ENCODE measurements at places on chromosomes 2 and 18.

DNA sequence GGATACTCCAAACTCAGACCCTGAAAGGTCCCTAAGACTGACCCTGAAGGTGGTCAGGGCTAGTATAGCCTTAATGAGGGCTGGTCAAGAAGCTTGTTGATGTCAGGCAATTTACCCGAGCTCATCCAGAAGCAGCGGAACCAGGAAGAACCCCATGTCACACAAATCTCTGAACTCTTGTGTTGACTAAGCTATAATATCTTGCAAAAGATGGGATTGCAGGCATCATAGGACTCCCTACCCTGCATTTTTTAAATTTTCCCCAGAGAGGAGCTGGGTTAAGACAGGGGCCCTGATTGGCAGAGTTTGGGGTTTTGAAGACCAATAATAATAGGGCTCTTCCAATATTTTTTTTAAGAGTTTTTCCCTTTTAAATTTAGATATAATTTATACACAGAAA, 2.0 kb upstream of the PLEKHB2 start:
- no peak for DNase-seq

DNA sequence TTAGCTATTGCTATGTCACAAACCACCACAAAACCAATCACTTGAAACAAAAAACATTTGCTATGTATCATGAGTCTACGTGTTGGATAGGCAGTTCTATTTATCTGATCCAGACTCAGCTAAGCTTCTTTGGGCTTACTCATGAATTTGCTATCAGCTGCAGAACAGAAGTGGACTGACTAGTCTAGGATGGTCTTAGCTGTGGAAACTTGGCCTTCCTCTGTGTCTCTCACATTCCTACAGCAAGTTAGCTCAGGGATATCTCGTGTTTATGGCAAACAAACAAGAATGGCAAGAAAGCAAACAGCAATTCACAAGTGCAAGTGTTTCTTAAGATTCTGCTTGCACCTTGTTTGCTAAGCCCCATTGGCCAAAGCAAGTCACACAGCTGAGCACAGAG, 288.0 kb upstream of the TNP1 start:
- no peak for DNase-seq

- DNase-seq, result no peak
These were observed 43.6 kb upstream of the TMEM18 start for GRCh38 chr2:720842-721241.

GRCh38 chr18:8635087-8635486, 25.9 kb downstream of the RAB12 start:
- DNase-seq, result no peak
